ENCODE measurements at places on chromosomes 2 and 18. TPM values are rescaled to one million over a fixed set of nuclear protein-coding genes. Genes with fewer than 3 reads are reported as not detected.
A peak's percentile ranks its signal among the peaks of the same experiment; 100 is the strongest.

GREB1 gene
- 0.13 TPM for polyA plus RNA-seq

DNA sequence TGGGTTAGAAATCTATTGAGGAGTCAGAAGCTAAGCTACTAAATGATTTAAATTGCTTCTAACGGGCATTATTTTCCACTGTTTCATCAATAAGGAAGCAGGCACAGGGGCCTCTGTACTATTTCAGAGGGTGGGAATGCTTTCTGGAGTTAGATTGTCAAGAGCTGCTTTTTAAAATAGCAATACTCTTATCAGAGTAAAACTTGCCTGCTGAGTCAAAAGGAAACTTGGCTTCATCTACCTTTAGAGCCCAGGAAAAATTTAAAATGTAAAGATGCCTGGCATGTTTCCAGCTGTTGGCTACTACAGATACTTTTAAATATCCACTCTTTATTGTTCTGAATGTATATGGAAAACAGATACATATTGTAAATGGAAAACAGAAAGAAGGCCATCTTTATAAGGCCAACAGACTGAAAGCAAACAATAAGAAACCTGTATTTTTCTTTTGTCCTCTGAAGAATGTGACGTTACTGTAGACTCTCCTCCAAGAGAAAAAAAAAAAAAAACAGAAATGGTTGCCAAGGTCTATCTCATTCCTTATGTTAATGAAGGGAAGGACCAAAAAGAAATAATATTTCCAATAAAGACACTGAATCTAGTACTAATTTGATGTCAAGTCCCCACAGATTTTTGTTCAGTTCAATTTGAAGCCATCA, 79.1 kb downstream of the FIGN start:
- no peak for DNase-seq

GRCh38 chr18:13613591-13614501, 112.5 kb downstream of the FAM210A start:
- DNase-seq = no peak

DNA sequence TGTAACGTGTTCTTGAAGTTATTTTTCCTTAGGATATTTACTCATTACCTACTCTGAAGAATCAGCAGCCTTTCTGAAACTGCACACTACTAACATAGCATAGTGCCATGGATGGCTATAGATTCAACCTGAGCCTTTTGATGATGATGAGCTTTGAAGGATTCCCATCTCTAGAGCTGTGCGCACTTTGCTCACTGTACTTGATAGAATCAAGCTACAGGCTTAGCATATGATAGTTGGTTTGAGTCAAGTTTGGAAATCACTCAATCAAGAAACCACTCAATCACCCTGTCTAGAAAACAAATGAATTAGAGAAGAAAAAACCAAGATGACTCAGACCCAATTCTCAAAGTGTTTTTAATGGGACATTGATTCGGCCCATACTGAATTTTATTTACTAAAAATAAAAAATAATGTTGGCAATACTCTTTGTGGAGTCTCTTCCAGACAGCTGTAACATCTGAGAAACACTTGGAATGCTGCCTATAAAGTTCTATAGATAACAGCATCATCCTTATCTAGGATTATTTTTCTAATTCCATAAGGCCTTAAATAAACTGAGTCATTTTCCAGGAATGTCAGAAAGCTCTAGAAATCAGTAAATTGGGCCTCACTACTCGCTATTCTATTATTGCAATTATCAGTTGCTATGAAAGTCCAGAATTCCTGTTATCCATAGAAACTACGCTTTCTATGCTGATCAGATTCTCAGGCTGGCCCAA, 259.0 kb upstream of the ERBB4 start:
- DNase-seq = no peak

DNA sequence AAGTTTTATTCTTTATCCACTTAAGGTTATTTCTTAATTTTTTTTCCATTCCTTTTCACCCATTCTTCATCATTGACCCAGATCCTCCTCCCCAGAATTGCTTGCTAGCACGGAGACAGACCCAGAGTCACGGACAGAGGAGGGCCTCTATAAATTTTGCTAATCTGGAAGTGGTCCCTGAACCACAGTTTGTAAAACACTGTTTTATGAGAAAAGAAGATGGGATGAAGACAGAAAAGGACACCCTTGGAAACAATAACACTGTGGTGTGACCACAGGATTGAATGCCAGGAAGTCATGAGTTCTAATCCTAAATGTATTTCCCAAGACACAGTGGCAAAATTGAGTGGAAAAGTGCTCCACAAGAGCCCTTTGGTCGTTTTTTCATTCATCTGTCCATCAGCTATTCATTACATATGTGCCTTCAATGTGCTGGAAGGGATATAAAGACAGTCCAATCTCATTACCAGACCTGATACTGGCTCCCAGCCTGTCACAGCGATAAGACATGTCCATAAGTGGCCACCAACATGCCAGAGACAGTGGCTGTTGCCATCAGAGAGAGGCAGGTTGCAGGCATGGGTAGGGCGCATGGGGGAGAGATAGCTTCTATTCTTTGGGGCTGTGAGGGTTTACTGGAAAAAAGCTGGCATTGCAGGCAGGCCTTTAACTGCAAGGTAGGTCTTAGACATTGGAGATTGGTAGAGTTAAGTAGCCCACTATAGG, 175.2 kb upstream of the ALPP start:
- no peak for DNase-seq

DNA sequence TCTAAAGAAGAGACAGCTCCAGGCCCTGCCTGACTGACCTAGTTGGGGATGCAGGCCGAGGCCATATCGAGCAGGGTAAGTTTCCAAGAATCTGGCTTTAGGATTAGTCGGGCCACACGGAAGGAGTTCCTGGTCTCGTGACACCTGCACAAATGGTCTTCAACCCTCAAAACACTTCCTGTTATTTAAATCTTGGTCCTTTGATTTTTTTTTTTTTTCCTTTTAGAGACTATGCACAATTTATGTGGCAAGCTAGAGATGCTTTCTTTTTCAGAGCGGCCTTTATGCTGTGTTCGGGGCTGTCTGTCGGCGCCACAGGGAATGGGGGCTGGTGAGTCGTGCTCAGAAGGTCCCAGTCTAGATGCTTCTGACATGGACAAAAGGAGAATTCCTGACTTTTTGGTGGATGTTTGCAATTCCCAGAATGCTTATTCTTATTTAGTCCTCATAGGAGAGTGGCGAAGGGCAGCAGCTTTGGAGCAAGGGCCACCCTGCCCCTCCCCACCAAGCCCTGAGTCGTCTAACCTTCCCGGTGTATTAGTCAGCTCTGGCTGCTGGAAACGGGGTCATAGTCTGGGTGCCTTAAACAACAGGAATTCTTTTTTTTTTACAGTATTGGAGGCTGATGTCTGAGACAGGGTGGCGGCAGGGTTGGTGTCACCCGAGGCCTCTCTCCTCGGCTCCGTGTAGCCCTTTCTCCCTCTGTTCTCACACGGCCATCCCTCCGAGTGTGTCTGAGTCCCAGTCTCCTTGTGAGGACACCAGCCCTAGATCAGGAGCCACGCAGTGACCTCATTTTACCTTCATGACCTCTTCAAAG, 27.4 kb downstream of the HPCAL1 start:
- DNase-seq = no peak

DNA sequence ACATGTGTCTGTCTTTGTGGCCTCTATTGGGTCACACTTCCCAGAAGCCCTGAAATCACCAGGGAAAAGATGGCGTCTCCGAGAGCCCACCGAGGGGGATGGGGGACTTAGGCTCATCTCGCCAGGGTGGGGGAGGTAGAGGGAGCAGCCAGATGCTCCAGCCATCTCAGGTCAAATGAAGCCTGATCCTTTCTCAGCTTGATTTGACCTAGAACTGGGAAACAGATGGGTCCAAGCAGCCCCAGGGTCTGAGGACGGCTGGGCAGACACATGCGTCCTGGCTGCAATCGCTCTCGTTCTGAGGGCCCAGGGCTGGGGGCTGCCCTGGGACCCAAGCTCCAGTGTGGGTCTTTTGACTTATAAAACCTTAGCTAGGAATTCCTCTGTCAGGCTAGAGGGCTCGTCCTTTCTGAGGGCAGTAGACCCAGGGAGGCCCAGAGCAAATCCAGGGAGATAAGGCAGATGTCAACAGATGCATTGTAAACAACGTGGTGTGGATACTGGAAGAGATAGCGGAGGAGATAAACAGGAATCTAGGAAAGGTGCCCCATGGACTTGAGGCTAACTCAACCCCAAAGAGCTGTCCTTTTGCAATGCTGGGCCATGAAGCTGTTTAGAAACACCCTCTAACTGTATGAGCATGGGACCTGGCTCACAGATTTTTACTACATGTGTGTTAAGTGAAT, 127.7 kb downstream of the MYCN start:
- no peak for DNase-seq

UPP2 gene
- polyA plus RNA-seq = not detected

CYRIA gene
- 1.4 TPM for polyA plus RNA-seq

- peak; percentile 11 for DNase-seq
Measured at GRCh38 chr2:213411582-213412289, 127.5 kb downstream of the SPAG16 start.

DNA sequence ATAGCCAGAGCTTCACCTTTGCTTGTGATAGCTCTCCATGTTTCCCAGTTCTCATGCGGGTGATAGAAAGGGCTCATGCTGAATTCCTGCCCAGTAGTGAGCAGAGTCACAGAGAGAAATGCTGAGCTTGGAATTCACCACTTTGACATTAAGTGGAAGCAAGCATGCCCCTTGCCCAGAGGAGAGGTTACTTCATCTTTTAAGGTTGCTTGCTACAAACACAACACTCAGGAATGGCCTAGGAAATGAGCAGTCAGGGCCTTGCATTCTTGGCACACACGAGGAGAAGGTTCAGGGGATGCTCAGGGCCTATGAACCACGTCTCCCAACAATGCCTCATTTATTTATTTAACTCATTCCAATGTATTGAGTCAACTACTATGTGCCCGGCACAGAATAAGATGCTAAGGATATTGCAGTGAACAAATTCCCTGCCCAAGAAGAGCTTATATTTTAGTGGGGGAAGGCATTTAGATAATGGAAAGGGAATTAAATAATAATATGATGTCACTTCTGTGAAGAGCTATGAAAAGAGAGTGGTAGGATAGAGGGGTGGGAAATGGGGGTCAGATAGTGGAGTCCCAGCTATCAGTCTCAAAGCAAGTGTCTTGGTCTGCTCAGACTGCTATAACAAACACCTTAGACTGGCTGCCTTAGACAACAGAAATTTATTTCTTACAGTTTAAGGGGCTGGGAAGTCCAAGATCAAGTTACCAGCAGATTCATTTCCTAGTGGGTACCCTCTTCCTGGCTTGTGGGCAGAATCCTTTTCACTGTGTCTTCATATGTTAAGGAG, 42.1 kb downstream of the DDX18 start:
- peak; percentile 77 for DNase-seq

- no peak for DNase-seq
Measured at GRCh38 chr2:188280811-188281222, 10.9 kb upstream of the GULP1 start.

All from keratinocyte (primary cell).